ENCODE measurements at places on chromosomes 5 and 9.

DNA sequence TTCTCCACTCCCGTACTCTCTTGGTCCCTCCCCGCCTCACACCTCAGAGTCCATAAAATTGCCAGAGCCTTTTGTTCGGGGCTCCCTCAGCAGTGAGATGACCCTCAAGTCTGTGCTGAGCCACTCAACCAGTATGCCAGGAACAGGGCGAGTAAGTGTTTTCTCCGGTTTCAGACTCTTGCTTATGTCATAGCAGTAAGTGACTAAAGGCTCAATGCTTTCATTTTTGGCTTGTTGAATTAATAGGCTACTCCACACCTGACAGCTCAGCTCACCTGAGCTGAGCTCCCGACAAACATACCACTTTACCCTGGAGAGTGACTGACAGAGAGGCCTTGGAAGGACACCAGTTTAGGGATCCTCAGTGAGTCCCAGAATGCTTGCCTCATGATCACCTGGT, 30.5 kb downstream of the PCSK1 start:
- DNase-seq, result no peak

GRCh38 chr9:128372188-128372641, 1.0 kb downstream of the URM1 start:
- no peak for DNase-seq

DNA sequence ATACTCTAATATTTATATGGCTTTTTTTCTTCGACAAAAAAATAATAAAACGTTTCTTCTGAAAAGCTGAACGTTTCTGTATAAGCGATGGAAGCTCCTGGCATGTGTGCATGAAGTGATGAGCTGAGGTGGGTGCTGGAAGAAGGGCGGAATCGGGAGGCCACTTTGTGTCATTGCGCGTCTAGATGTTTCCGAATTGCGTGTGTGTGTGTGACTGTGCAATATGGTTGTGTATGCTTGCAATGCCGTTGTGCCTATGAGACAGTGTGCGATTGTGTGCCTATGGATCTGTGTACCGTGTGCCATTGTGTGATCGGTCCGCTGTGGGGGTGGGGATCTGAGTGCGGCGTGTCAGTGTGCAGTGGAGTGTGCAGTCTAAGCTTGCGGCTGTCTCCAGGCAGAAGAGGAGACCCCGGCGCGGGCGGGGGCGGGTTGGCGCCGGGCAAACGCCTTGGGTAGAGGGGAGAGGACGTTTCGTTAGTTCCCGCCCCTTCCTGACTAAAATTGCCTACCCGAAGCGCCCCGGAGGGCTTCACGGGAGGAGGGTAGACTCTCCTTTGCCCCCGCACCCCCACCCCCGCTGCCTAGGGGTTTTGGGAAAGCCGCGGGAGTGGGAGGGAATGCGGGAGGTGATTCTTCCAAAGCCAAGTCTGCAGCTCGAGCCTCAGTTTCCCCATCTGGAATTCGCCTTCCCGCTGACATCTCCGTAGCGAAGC, 24.2 kb downstream of the PCDHGC5 start:
- no peak for DNase-seq

DNA sequence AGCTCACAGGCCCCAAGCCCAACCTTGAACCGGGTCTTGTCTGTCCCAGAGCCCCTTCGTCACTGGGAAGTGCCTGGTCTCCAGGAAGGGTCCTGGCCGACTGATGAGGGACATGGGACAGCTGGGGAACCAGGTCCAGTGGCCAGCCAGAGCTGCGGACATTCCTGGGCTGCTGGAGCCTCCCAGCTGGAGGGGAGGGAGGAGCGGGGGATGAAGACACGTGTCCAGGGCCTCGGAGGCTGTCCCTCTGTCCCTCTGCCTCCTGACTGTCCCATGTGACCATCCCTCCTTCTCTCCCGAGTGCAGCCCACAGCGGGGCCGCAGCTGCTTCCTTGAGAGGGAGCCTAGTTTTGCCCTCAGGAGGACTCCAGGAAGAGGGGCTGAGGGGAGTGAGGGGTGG, 41.7 kb upstream of the UBAC1 start:
- DNase-seq, result no peak

GRCh38 chr5:141522301-141522700, 33.4 kb downstream of the PCDHGC5 start:
- DNase-seq, result no peak

DNA sequence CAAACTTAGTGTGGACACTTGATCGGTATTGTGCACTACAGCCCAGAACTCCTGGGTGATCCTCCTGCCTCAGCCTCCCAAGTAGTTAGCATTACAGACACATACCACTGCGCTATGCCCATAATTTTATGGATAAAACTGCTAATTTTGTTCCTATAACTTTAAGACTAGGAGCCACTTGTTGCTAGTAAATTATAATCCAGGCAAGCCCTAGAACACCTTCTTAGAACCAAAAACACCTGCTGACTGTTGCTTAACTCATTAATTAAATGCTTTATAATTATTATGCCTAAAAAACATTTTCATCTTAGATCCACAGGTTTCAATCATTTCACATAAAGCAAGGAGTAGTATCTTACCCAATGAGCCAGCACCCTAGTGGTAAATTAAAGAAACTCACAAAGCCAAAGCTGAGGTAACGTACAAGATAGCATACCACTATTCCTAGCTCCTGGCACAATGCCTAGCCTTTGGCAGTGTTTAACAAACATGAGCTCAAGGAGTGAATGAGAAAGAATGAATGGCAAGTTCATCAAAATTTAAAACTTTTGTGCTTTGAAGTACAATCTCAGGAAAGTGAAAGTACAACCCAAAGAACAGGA, 5.4 kb downstream of the MRPS27 start:
- DNase-seq, result no peak

DNA sequence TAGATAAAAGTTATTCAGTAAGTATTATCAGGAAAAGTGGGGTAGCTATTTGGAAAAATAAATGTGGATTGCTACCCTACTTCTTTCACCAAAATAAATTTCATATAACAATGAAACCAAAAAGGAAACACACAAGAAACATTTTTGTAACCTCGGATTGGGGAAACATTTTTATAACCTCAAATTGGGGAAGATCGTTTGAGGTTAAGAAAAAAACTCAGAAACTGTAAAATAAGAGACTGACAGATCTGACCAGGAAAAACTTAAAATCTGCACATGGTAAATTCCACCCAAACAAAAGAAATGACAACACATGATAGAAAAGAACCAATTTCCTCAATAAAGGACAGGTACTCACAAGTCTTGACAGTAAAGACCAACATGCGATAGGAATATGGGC, 13.5 kb downstream of the EFCAB9 start:
- DNase-seq, result no peak

GRCh38 chr9:9615086-9615485, 997.7 kb downstream of the PTPRD start:
- no peak for DNase-seq

- no peak for DNase-seq
These were observed 2.2 kb upstream of the JAK2 start for GRCh38 chr9:4982721-4983482.

GRCh38 chr9:81234924-81235610, 454.3 kb downstream of the TLE1 start:
- peak; percentile 23 for DNase-seq

- DNase-seq, result no peak
These were observed 4.8 kb upstream of the RANBP17 start for GRCh38 chr5:170857066-170857465.
